ENCODE measurements at places on chromosomes 6 and 20.

DNA sequence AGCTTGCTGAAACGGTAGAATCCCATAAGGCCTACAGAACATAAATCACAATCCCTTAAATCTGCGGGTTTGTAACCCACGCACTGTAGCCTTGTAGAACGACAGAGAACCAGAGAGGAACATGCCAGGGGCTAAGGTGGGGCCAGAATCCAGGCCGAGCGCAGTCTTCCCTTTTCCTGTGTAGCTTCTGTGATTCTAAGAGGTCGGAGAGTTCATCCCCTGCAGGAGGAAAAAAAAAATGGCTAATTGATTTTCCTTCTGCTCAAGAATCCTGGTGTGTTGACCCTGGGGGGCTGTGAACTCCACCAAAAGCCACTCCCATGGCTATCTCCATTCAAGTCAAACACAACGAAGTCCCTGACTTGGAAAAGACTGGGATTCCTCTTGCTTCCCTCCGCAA, 96.3 kb downstream of the SPTLC3 start:
- no peak for DNase-seq

GRCh38 chr6:158729906-158730540, 80.2 kb downstream of the SYTL3 start:
- no peak for DNase-seq

DNA sequence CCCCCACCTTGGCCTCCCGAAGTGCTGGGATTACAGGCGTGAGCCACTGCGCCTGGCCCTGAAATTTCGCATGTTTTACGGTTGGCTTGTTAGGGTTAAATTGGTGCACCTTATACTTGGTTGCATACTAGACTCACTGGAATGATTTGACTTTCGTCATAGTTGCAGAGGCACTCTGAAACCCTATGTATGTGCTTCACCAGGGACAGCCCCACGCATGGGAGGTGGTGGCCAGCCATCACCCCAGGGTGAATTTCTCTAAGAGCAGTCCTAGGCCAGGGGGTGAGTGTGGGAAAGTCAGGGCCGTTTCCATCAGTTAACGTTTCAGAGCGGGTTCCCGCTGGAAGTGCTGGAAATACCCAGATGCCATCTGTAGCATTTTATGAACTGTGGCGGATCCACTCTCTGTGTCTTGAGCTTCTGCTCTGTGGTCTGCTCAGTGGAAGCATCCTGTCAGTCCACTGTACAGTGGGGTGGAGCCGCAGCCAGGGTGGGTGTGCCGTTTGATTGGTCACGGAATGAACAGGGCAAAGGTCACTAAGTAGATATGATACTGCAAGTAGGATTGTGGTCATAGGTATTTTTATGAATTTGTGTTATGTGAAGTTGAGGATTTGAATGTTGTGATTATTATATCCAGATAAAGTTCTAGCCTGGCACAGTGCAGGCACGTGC, 13.2 kb downstream of the DNAJC5 start:
- no peak for DNase-seq

DNA sequence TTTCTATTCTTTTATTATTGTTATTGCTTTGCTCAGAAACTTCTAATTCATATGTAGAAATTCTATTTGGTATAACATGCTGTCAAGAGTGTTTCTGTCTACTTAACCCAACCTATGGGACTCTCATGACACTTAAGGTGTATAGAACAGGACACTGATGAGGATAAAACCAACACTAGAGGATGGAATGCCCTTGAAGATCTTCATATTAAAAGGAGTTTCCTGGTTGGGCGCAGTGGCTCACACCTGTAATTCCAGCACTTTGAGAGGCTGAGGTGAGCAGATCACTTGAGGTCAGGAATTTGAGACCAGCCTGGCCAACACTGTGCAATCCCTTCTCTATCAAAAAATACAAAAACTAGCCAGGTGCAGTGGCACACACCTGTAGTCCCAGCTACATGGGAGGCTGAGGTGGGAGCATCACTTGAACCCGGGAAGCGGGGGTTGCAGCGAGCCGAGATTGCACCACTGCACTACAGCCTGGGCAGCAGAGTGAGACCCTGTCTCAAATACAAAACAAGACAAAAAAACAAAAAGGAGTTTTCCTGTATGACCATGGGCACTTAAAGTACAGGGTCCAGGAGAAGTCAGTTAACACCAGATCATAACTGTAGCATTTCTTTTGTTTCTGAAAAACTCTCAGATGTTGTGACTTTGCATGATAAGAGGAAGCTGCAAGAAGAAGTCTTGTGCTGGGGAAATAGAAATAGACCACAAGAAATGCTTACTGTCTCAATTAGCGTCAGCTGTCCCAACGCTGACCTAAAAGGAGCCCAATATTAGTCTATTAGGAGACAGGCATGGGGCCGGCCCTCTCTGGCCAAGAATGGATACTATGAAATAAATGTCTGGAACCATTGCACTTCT, 38.9 kb upstream of the CD2AP start:
- DNase-seq, result no peak
